ENCODE measurements at places on chromosomes 1 and 21.

DNA sequence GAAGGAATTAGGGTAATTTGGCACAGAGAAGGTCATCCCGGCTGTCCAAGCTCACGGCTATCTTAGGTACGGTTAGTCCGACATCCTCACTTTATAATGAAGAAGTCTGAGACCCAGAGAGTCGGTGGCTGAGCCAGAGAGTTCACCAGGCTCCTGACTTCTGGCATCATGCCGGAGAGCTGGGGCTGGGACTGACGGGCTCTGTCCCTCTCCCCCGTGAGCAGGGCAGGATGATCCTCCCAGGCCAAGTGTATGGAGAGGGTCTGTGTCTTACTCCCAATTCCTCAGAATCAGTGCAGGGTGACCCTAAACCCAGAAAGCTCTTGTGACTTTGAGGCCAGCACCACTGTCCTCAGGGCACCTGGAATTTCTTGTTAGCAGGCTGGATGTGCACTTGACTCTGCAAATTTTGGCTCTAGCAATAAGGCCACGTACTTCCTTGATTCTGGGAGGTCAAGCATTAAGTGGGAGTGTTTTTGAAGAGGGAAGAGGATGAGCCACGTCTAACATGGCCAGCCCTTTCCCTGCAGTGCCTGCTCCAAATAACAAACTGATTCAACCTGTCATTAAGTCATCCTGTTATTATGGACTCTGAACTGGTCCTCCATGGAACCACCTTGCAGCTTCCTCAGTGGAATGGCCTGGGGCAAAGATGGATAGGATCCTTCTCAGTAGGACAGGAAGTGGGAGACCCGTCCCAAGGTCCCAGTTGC, 20.8 kb upstream of the BTG2 start:
- no peak for DNase-seq

DNA sequence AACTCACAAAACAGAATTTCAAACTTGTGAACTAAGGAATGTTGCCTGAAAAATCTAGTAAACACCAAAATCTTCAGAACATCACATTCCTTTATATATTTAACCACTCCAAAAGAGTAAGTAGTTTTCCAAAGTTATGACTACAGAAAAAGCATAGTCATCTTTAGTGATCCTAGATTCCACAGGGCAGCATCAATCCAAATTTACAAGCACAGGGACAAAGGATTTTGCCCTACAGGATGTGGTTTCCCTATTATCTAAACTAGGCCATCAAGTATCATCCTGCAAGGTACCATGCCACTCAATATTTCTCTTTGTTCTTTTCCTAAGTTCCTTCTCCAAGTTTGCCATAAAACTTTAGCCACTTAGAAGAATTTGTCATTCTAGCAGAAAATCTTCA, 33.0 kb downstream of the COP1 start:
- DNase-seq: no peak

DNA sequence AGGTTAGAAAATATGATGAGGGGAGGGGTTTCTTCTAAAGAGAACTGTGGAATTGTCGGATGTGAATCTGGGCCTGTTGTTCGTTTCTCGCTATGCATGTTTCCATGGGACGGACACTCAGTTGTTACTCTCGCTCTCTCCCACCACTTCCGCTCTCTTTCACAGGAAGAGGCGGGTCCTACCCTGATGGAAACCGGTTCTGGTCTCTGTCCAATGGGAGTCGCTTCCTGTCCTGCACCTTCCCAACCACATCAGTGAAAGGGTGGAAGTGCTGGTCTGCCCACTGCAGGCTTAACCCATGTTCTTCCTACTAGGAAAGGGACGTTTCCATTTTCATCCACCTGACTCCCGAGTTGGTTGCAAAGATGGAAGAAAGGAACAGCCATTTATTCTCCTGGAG, 119.4 kb downstream of the KCNJ15 start:
- DNase-seq: no peak

- no peak for DNase-seq
Measured at GRCh38 chr1:23718482-23718881, 24.8 kb upstream of the ELOA start.

DNA sequence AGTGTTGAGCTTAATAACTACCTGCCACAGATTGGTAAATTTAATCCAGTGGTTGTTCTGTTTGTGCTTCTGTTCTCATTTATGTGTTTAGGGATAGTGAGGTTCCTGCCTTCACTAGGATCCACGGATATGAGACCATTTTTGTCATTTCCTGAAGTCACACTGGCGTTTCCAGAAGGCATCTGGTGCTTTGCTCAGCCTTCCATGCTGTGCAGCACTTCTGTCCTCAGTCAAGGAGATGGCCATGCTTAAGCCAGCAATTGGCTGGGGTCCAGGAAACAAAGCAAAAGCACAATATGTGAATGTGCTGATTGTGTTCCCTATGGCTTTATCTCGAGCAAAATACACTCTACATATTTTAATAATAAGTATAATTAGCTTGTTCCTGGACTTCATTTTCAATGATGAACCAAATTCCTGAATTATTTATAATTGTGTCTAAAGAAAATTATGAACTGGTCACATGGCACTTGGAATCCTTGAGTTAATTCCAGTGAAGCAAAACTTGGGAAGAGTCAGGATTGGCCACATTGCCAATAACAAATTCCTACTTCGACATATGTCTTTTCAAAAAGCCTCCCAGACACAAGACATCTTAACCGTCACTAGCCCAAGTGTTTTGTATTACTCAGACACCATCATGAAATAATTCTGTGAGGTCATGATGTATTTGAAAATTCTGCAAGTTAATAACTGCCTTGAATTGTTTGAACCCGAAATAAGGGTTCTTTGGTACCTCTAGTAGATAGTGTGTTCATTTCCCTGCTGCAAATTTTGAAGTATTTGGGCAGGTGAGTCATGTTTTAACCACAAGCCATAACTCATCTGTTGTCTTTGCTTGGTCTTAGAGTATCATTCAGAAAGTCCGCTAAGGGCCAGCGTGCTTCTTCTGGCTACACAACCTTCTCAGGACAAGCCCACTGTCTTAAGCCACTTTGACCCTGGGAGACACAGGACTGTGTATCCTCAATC, 412.4 kb downstream of the DISC1 start:
- DNase-seq: no peak

DNA sequence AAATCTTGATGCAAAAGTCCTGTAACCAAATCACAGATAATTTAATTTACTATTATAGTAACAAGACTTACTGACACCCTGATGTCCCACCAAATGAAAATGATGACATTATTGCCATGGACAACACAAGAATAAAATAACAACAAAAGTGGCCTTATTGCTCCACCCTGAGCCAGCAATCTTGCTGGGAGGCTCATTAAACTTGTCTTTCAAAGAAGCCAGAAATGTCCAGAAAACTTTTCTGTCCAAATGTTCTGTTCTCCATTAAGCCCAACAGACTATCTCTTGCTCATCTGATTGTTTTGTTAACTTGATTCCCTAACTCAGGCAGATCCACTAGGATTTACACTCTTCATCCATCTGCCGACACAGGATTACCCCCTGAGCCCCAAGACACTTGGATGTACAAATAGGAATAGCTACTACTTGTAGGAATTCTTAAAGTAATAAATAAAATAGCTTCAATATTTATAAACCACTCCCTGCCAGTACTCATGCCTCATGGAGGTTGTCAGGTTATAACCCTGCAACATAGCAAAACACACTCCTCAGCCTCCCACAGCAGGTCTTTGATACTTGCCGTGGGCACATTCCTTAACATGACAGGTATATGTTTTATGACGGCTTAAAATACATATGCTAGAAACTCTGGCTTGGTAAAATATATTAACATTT, 84.9 kb downstream of the PTPN14 start:
- DNase-seq: no peak

GRCh38 chr1:234605983-234606783, 3.8 kb downstream of the IRF2BP2 start:
- no peak for DNase-seq

- DNase-seq: no peak
Measured at GRCh38 chr1:1939296-1940122, 20.4 kb upstream of the TMEM52 start.

DNA sequence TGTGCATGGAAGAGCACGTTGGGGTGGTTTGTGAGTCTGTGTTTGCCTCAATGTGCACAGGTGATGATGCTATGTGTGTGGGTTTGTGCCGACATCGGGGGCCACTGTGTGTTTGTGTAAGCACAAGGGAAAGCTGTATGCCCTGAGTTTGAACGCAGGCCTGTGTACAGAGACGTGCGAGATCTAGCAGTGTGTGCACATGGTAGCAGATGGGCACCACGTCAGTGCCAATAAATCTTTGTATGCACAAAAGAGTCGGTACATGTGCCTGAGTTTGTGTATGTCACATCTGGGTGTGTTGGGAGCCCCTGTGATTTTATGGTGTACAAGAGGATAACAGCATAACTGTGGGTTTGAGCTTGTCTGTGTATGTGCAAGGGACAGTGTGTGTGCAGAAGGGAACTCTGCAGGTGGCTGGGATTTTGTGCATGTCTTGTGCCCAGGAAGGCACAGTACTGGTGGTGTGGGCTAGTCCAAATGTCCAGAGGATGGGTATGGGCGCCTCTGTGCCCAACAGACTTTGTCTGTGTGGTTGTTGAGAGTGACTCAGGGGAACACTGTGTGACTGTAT, 32.0 kb upstream of the WASF2 start:
- no peak for DNase-seq

GRCh38 chr1:21324368-21325141, 34.3 kb upstream of the ECE1 start:
- DNase-seq: peak; percentile 27

- DNase-seq: no peak
Measured at GRCh38 chr1:162200096-162200847, 130.8 kb downstream of the NOS1AP start.

- DNase-seq: no peak
Measured at GRCh38 chr1:110440877-110441276, 10.1 kb upstream of the PROK1 start.

DNA sequence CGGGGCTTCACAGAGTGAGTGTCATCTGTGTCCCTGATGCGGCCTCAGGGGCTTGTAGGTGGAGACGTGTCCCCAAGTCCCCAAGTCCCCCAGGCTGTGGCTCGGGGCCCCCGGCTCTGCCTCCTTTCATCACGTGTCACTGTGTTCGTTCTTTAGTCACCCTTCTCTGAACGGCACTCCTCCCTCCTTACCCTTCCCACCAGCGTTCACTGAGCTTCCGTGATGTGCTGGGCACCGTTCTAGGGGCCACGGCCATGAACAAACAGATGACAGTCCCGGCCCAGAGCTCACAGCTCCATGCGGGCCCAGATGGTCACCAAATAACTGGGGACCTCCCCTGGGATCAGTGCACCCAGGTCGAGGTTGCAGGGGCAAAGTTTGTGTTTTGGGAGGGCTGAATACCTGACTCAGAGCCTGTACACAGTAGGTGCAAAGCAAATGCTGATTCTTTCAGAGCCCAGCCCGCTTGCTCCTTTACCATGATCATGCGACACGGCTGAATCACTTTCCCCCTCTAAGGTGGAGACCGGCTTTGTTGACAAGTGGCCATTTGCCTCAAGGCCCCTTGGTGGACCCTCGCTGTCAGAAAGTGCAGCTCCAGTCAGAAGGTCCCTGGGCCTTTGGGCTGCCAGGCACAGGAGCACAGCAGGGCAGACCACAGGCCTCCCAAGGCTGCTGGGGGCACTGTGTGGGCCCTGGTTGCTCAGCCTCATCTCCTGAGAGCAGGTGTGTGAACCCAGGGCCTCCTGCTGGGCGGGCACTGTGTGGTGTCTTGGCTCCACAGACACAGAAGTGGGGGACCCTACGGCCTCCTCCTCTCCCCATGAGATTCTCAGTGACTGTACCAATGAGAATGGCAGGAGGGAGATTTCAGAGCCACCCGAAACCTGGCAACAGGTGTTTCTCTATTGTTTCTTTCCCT, 592.5 kb downstream of the PTPRU start:
- no peak for DNase-seq

- DNase-seq: no peak
Measured at GRCh38 chr1:195345149-195345548, 1263.1 kb downstream of the KCNT2 start.

DNA sequence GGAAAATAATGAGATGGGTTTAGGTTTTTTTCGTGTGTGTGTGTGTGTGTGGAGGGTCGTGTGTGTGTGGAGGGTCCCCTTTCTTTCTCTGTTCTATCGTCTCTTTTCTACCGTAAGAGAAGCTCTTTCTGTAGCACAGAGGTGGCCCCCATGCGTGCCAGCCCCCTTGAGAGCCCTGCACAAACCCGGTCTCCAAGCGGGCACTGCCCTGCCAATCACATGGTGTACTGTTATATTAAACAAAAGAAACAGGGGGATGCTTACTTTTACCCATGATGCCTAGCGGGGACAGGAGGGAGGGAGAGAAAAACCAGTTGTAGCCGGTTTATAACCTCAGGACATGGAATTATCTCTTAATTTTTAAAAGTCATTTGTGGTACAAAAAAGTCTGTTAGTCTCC, 41.0 kb downstream of the GATAD2B start:
- DNase-seq: no peak

GRCh38 chr1:95221306-95221705, 12.7 kb upstream of the RWDD3 start:
- no peak for DNase-seq

DNA sequence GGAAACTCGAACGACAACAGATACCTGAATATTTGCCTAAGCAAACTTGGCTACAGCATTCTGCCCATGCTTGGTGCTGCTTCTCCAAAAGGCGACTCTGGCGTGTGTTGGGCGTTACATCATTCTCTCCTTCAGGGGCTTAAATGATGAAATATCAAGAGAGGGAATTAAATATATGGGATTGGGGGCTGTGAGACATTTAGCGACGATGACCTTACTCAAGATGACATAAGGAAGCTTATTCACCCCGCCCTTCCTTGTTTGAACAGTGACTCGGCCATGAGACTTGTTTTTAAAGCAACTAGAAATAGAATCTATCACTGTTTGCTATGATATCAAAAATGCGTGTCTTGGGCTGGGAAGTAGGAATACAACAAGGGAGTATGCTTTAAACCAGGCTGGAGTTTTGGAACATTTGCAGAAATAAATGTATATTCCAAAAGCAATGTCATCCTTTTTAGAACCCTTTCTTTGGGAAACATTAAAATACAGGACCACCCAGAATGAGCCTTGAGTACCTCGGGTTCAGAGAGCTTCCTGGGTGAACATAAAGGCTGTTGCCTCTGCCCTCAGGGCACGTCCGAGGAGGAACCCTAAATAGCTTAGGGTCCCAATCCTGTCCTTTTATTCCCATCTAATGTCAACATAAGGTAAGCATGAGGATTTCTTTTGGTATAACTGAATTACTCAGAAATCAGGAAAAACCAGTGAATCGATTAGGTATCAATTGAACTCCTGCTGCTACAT, 123.3 kb upstream of the SLC45A1 start:
- no peak for DNase-seq

GRCh38 chr21:34219334-34220060, 144.3 kb upstream of the KCNE2 start:
- DNase-seq: no peak

DNA sequence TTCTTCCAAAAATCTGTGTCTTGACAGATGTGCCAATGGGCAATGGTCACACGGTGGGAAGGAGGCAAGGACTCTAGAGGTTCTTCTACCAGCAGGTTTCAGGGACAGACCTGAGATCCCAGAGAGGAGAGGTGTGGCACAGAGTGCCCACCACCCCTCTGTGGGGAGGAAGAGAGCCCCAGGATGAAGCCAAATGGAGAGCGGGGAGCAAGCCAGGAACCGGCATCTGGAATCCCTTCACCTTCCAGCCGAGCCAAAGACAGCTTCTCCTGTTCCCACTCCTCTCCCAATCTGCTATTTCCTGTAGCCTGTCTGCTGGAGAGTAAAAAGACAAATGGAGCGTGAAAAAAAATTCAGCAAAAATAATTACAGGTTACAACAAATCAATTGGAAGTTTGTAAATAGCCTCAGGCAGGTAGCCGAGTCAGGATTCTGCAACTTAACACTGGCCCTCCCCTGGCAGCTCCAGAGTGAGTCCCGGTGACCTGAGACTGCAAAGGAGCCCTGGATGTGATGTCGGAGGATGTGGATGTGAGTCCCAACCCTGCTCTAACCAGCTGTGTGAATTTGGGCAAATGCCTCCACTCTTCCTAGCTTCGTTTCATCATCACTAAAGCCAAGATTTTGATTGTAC, 45.4 kb upstream of the LRRN2 start:
- DNase-seq: no peak
